Cardiac fibroblast (primary cell): ENCODE measurements at places on chromosomes 12 and 14.

DNA sequence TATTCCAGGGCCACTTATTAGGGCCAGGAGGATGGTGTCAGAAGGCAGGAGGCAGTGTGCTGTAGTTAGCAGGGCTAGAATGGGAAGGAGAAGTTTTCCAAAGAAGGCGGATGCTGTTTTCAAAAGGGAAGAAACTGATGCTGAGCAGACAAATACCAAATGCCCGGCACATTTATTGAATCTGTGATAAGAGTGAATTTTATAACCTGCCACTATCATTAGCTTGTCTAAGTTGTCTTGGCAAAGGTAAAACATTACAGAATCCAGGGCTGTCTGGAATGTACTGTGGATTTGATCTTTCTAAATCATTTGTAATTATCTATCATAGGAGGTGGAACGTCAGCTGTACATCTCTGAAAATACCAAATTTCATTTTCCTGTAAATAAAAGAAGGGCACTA is 40.8 kb downstream of the NDUFA12 start:
- DNase-seq = no peak

DNA sequence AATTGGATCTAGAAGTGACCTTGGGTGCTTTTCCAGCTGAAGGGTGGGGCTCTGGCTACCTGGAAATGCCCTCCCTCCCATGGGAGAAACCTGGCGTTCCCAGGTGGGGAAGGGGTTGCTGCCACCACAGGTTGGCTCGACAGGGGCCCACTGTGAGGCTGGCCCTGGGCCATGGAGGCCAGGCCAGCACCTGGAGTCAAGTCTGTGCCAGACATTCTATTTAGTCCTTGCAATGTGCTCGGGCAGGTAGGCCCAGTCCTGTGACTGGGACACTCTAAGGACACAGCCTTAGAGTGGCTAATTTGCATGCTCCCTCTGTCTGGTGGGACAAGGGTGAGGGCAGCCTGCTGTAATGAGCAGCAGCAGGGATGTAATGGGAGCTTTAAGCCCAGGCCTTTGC is 11.9 kb downstream of the VRTN start:
- no peak for DNase-seq

DNA sequence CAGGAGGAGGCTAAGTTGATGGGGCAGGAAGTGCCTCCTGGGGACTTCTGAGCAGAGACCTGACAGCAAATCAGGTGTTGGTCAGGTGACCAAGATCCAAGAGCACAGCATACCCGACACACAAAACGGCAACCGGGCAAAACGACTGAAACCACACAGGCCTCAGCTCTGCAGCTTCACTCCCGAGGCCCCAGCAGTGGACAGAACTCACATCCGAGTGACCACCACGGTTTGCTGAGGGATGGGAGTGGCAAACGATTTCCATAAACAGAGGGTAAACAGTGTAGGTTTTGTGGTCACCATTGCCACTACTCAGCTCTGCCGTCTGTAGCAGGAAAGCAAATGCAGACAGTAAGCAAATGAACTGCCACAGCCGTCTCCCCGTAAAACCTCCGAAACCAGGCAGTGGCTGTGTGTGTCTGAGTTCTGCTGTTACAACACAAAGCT is 14.4 kb downstream of the CHFR start:
- DNase-seq = no peak

GRCh38 chr14:103281496-103282231 is 52.4 kb upstream of the EIF5 start:
- peak; percentile 69 for DNase-seq

- peak; percentile 100 for DNase-seq
Measured at GRCh38 chr12:65656891-65657351, 167.4 kb upstream of the HMGA2 start.

- DNase-seq = peak; percentile 87
Measured at GRCh38 chr14:23164250-23164649, 19.2 kb downstream of the SLC7A8 start.

DNA sequence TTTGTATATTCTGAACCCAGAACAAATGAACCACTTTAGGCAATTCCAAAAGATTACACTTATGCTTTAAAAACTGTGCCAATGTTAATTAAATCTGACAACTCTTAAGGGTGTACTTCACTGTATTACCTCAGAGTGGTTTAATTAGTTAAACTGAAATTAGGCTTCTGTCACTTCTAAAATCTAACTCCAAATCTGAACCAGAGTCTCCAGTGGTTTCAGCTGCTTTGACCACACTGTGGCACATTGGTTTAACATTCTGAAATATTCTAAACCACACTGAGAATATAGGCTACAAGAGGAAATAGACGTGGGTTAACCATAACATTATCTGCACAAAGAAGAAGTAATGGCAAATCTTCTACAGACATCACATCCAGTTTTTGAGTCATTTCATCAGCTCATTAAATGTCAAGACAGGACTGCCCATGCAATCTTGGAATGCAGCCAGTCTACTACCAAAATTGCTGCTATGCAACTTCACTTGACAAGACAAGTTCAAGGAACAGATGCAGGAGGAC is 94.8 kb downstream of the LRP6 start:
- peak; percentile 66 for DNase-seq

- DNase-seq = no peak
Measured at GRCh38 chr12:61414470-61414869, 845.7 kb upstream of the USP15 start.

- DNase-seq = no peak
Measured at GRCh38 chr14:59964251-59965007, 44.5 kb downstream of the LRRC9 start.

DNA sequence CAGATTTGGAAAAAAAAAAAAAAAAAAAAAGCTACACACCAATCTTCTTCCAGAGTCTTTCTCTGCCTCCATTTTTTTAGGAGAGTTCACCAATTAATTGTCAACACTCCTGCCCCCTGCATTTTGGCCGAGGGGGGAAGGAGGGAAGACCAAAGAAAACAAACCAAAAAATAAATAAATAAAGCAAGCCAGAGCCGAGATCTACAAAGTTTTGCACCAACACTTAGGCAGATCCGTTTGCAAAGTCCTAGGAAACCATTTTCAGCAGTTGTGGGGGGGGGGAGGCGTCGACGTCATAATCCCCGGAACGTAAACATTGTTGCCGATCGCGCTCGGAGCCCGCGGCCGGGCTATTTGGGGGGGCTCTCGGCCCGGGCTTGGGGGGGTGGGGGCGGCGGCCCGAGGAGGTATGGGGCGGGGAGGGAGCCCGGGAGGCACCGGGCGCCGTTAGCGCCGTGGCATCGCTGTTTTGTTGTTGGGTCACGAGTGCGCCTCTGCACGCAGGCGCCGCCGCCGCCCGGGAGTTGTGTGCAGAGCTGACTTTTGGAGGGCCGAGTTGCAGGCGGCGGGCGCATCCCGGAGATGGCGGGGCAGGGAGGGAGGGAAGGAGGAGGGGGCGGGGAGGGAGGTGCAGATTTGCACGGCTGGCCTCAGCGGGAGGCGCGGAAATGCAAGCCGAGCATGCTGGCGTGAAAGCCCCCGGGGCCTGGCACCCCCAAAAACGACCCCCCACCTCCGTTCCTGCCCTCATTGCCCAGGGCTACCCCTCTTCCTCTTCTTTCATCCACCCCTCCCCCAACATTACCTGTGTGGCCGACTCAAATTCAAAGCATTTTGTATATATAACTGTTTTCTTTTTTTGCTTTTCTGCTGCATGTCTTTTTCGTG is 598 bp downstream of the KDM2B start:
- DNase-seq = peak; percentile 62

DNA sequence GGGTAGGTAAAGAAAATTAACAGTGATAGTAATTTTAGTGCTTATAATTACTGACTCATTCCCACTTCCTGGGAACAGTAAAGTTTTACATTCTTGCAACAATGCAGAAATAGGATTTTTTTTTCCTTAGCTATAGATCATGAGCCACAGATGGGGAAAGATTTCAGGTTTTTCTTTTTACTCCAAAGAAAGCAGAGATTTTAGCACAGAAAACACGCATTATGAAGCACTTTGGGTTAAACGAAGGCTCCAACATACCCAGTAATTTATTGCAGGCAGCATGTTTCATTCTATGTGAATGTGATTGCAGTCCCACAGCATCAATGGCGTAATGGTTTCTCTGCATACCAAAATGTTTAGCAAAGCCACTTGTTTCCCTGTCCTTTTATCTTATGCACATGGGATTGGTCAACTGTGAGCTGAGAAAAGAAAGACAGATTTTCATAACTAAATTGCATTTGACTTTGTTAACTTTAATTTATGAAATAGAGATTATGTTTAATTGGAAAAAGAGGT is 124.6 kb upstream of the E2F7 start:
- peak; percentile 89 for DNase-seq

GRCh38 chr12:45670346-45671065 is 59.0 kb upstream of the ARID2 start:
- no peak for DNase-seq
